ENCODE measurements at places on chromosomes 11 and 22.

DNA sequence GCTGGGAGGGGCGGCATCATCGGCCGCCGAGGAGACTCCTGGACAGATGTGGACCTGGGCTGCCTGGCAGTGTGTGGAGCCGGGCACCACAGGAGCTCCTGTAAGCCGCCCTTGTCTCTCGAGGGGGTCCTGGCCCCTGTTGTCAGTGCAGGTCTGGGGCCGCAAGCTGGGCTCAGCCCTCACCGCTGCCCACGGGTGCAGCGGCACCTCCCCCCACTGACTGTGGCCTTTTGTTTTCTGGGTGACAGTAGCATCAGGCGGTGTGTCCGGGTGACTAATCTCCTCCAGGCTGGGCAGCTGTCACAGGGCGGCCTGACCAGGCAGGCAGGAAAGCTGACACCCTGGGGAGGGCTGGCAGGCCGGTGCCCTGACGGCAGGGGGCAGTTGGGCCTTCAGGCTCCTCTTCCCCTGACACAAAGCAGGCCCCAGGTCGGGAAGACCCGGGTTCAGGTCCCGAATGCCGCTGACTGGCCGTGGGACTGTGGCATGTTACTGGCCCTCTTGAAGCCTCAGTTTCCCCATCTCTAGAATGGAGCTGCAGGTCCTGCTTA lies 16.3 kb downstream of the DGKZ start:
- DNase-seq: no peak

- no peak for DNase-seq
Observed at GRCh38 chr11:133886029-133886428, 40.7 kb upstream of the SPATA19 start.

- peak; percentile 74 for DNase-seq
Observed at GRCh38 chr11:33701302-33702230, 940 bp upstream of the C11orf91 start.

DNA sequence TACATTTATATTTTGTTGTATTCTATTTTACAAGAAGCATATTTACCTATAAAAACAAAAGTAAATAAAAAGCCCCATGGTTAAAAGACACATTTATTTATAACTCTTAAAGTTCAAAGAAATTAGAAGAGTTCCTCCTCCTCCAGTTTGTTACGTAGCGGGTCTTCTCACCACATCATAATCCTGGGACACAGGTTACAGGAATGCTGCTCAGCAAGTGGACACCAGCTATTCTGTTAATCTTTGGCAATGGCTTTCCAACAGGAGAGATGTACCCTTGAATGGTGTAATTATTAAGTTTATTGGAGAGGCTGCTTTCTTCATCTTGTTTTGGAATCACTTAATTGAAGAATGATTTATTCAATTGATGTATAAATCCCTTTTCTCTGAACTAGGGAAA lies 19.6 kb upstream of the CAT start:
- DNase-seq: no peak

DNA sequence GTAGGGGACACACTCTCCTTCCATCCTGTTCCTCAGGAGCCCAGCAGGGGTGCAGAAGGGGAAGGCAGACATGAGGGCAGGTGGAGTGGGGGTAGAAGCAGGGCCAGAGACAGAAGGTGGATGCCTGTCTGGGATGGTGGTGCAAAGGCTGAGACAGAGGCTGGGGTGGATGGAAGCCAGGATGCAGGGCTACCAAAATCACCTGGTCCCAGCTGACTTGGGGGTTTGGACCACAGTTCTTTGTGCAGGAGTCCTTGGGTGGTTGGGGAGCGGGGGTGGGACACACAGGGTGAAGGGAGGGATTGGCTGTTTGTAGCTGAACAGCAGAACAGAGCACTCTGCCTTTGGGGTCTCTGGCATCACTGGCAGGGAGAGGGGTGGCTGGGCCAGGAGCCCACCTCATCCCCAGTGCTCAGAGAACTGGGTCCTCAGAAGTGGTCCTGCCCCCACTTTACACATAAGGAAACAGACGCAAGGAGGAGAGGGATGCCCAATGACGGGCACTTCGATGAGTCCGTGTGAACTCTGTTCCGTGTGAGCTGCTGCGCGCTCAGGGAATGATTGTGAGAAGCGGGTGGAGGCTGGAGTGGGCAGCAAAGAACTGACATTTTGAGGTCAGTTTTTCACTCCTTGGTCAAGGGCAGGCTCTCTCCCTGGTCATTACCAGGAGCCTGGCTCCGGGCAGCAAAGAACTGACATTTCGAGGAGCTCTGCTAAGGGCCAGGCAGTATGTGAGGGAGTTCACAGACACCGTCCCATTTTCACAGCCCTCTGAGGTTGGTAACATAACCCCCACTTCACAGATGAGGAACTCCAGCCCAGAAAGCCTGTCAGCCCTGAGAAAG lies 1.9 kb downstream of the TAGLN start:
- no peak for DNase-seq

GRCh38 chr11:3135481-3136440 lies 29.3 kb downstream of the OSBPL5 start:
- no peak for DNase-seq

- no peak for DNase-seq
Observed at GRCh38 chr11:105592035-105592434, 17.8 kb upstream of the GRIA4 start.

- DNase-seq: no peak
Observed at GRCh38 chr11:48108231-48109045, 108.2 kb upstream of the OR4B1 start.

DNA sequence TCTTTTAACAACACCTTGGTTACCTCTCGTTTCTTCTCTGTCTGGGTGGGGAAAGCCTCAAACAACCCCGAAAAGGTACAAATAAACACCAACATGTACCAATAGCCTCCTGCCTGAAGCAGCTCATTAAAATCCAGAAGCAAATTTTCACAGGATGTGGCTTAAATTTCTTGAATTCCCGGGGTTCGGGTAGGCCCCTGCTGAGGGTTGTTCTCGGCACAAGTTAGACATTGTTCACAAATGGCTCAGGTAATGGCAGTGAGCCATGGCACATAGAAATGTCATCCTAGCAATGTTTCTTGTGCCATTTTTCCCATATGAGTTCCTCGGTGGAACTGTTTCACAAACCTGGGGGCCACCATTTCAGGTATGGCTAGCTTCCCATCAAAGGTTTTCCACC lies 19.7 kb upstream of the GLYATL1 start:
- DNase-seq: no peak

- DNase-seq: no peak
Observed at GRCh38 chr22:30864441-30865420, 103.8 kb downstream of the MORC2 start.

DNA sequence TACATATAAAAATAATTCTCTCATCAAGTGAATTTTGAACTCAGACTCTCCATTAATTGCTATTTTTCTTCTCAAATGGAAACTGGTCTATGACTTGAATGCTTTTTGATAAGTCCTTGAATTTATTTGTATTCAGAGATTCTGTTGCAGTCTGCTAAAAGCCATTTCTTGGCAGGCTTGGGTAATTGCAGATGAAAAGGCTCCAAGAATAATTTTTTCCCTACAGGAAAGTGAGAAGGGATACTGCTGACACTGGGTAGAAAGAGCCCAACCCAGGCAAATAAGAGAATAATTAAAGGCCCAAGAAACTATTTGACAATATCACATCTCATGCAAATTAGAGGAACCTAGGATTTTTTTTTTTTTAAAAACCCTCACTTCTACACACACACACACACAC lies 246.5 kb upstream of the DDI1 start:
- DNase-seq: peak; percentile 41

DNA sequence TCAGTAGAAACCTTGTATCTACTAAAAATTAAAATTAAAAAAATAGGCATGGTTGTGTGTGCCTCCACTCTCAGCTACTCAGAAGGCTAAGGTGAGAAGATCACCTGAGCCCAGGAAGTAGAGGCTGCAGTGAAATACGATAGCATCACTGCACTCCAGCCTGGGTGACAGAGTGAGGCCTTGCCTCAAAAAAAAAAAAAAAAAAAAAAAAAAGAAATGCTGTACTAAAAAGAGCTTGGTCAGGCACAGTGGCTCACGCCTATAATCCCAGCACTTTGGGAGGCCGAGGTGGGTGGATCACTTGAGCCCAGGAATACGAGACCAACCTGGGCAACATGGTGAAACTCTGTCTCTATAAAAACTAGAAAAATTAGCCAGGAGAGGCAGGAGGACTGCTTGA lies 36.5 kb downstream of the SBF2 start:
- no peak for DNase-seq

- no peak for DNase-seq
Observed at GRCh38 chr22:23579870-23580575, at the start of gene IGLL1. IGLL1 (minus strand) TSS chr22:23580290; CDS start chr22:23580190, 100 bp downstream.

- DNase-seq: no peak
Observed at GRCh38 chr11:46249938-46250744, 27.3 kb upstream of the CREB3L1 start.

DNA sequence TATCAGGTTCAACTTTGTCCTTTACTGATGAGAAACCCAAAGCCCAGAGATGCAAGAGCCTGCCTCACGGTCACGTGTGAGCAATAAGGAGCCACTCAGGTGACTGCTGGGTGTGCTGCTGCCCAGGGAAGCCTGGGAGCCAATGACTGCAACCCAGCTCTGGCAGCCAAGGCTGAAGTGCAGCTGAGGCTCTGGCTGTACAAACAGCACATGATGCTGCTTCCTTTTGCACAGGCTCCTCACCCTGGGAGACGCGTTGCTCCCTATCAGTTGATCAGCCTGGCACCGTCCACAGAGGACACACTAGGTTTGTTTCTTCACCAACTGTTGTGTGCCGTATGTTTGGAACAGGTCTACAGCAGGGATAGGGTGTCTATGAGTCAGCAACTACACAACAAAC lies 168.7 kb downstream of the EFCAB6 start:
- DNase-seq: no peak

- DNase-seq: no peak
Observed at GRCh38 chr11:64237484-64237951, 3.1 kb downstream of the VEGFB start.
